ENCODE measurements at places on chromosomes 16 and 17.
A peak's percentile ranks its signal among the peaks of the same experiment; 100 is the strongest.

DNA sequence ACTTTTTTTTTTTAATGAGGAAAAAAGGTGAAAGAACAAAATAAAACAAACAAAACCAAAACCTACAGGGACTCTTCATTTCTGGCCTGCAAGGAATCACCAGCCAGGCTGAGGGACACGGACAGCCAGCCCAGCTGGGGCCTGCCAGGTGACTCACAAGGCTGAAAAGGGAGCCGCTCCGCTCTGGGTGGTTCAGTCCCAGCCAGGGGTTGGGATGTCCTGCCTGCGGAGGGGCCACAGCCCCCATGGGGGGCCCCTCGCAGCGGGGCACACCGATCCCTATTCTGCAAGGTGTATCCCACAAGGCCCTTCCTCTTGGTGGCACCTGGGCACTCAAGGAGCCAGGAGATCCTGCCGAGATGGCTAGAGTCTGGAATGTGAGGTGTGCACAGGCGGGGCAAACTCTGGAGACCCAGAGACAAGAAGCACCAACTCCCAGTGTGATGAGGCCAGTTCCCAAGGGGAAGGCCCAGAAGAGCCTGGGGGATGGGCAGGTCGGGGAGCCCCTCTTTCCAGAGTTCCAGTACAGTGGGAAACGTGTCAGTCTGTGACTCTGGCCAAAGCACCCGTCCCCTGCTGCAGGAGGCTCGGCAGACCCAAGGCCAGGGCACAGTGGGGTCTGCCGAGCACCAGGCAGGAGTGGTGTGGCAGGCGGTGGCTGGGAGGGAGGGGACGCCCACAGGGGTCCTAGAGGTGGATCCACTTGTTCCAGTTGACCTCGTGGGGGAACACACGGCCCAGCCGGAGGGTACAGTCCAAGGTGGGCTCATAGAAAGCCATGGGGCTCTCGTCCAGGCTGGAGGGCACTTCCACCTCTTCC is 58.9 kb downstream of the IL21R start:
- DNase-seq, result no peak

DNA sequence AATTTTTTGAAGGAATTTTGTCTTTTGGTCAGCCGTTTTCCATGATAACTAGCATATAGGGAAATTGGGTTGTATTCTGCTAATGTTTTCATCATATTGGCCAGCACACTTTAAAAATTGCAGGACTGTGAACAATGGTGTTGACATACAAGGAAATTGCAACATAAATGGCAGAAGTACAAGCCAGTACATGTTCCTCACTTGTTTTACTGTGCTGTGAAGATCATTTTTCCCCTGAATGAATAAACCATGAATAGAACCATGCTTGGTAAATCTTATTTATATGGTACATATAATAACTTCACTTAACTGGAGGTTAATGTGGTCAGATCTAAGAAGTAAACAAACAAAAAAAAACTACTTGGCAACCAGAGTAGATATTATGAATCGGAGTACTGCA is 22.8 kb downstream of the OMG start:
- DNase-seq, result no peak

DNA sequence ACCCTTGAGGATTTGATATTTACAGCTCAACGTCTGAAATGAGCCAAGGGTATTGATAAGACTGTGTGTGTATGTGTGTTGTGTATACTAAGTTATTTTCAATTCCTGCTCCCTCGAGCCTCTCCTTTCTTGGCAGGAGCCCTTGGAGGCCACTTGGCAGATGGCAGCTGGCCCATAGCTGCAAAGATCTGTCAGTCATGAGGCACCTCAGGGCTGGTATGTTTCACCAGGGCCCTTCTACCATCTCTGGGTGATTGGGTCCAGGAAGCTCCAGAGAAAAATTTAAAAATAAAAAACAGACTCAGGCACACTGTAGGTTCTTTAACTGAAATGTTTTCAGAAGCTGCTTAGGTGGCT is 355.7 kb downstream of the HAPSTR1 start:
- no peak for DNase-seq

GRCh38 chr16:50282955-50283631 is 16.7 kb downstream of the ADCY7 start:
- DNase-seq, result no peak

- DNase-seq, result no peak
Observed at GRCh38 chr16:56349086-56349415, 76.3 kb downstream of the AMFR start.

GRCh38 chr17:29557739-29558116 is 9.1 kb downstream of the ABHD15 start:
- DNase-seq, result no peak

- DNase-seq, result no peak
Observed at GRCh38 chr17:29205047-29205446, 24.8 kb upstream of the MYO18A start.

DNA sequence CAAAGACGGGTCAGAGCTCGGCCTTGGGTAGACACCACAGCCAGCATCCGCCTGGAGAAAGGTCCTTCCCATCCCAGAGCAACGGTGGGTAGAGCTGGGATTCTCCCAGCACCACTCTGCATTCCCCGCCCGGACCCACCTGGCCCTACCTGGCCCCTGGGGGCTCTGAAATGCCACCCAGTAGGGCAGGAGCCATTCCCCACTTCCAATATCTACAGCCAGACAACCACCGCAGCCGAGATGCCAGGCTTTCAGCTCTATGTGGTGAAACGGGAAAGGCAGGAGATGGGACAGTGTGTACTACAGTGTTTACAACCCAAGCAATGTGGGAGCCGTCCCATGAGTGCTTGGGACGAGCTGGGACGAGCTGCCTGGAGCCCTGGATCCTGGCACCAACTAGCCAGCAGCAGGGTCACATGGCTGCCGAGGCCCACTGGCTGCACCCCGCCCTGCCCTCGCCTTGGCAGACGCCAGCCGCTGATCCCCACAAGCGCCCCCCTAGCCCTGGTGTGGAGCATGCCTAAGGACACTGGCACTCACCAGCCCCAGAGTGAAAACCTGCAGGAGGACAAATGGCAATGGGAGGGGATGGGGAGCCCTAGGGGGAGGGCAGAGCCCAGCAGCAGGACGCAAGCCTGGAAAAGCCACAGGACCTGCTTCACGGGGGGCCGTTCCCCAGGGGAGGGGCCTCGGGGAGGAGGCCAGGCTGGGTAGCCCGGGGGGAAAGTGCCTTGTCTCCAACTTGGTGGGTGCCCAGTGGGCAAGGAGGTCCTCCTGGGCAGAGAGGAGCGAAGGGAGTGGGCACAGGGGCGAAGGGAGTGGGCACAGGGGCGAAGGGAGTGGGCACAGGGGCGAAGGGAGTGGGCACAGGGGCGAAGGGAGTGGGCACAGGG is 13.5 kb downstream of the TMC6 start:
- no peak for DNase-seq

DNA sequence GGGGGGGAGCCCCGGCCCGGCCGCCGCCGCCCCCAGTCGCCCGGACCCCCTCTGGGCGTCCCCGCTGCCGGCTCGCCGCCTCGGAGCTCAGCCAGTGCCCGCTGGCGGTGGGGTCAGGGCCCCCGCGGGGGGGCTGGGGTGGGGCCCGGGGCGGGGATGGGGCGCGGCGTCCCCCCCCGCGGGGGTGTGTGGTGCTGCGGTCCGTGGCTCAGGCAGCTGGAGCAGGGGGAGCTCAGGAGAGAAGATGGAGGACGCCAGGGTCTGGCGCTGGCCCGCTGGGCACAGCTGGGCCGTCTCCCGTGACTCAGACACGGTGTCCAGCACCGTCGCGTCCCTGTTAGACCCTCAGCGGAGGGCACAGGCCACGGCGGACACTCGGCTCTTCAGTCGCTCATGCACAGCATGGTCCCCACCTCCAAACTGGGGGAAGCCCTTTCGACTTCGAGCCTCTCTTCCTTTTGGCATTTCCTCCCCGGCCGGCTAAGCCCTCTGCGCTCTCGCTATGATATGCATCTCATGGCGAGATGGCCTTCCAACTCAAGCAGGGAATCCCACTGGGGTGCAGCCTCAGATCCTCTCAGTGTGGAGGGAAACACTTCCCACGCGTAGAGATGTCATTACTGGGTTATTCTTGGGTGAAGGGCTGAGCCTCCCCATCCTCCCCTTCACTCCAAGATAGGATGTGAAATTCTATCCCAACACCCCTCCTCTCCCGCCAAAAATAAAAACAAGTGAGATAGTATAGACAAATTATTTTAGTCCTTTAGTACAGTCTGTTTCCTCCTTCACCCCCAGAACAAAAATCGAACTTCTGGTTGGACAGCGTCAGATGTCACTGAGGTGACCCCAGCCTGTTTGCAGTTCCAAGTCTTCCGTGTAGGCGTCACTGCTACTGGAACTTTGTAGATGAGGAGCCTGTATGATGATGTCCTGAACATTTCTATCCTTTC is 522 bp upstream of the VEZF1 start:
- peak; percentile 77 for DNase-seq

DNA sequence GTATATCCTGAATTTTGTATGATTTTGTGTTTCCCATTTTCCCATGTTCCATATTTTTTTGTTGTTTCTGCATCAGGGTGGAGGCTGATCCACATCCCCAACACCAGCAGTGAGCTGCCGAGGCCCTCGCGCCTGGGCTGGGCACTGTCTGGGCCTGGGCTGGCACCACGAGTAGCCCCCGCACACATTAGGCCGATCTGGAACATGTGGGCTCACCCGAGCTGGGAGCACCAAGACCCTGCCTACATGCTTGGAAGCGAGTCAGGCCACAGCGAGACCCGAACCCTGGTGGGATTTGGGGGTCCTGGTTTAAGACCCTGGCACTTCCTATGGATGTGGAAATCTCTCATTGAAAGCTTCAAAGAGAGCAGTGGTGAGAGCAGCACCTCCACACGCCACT is 8.5 kb downstream of the KCTD5 start:
- DNase-seq, result no peak

DNA sequence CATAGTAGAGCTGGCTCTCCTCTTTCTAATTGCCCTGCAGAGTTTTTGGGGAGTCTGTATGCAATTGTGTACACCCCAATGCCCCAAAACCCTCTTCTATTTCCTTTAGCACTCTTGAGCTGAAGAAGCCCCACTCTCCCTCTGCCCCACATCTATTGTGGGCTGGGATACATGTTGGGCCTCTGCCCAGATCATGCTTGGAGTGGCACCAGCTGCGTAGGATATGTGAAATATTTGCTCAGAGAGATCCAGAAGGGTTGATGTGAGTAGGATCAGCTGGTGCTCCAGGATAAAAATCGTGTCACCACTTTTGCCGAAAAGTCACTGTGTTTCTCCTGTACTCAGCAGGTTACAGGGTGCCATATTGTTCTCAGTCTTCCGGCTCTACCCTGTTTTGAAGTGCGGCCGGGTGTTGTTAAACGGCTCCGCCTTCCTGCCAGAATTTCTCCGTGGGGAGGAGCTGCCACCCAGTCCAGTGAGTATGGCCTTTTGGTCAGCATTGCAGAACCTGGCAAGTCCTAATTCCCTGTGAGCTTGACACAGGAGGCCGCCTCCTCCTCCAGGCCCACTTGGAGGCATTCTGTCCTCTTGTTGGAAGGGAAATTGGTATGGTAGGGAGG is 664.5 kb downstream of the WWOX start:
- DNase-seq, result peak; percentile 80

GRCh38 chr16:88635671-88636319 is 2.6 kb upstream of the IL17C start:
- DNase-seq, result no peak

DNA sequence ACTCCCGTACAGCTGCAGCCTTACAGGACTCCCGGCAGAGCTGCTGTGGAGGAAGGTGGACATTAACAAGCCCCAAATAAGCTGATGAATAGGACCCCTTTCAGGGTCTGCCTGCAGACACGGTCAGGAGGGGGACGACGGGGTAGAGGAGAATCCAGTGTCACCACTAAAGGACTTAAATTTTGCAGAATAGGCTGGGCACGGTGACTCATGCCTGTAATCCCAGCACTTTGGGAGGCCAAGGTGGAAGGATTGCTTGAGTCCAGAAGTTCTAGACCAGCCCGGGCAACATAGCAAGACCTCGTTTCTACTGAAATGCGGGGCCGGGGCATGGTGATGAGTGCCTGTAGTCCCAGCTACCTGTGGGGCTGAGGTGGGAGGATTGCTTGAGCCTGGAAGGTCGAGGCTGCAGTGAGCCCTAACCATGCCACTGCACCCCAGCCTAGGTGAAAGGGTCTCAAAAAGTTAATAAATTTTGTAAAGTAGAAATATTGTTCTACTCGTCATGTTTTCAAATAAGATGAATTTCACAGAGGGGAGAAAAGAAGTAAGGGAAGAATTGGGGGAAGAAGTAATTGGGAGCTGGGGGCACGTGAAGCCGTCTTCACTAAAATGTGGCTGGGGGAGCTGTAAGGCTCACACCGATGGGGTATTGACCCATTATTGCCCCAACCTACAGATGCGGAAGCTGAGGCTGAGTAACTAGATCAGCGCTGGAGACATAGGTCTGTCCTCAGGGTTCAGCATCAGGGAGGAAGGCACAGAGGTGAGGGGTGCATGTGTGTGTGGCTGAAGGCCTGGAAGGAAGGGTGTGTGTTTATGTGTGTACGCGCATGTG is 4.7 kb downstream of the LITAFD start:
- no peak for DNase-seq

- DNase-seq, result no peak
Observed at GRCh38 chr17:16327018-16327417, 26.3 kb downstream of the CENPV start.

GRCh38 chr16:25264597-25264996 is 7.0 kb upstream of the ZKSCAN2 start:
- DNase-seq, result no peak

- DNase-seq, result peak; percentile 31
Observed at GRCh38 chr17:40399185-40399584, 18.5 kb downstream of the TOP2A start.

DNA sequence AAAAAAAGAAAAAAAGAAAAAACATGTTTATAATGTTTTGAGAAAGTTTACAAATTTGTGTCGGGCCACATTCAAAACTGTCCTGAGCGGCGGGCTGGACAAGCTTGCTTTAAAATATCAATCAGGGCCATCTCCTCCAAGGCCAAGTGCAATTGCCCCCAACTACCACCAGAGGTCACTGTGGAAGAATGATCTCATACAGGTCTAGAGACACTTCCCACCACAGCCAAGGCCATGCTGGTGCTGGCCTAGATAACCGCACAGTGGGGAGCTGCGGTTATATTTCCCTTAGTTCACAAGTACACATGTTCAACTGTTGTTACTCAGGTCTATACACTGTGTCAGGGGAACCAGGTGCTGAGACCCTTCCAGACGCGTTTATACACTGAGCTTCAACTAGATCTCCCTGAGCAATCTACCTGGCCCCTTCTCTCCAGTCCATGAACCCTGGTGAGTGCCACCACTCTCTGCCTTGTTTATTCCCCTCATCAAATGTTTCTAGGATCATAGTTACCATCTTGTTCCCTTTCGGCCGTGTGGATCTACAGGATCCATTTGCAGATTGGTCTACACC is 83.8 kb upstream of the CCL2 start:
- DNase-seq, result peak; percentile 13

DNA sequence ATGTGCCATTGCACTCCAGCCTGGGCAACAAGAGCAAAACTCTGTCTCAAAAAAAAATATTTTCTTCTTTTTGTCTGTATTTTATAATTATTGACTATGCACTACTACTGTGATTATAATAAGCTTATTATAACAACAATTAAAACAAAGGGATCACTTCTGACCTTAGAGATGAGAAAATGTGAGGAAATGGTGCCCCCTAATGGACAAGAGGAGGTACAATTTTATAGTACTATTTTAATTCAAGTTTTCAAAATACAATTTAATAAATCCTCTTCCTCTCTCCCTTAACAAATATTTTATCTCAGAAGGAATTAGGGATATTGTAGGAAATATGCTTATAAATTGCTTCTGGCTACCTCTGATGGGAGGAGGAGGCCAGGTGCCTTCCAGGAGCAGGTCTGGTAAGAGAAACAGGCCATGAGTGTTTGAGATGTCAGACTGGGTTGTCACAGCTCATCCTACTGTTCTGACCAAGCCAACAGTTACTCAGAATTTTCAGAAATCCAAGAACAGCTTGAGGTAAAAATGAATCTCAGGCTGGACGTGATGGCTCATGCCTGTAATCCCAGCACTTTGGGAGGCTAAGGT is 14.0 kb downstream of the VPS53 start:
- peak; percentile 11 for DNase-seq

All from NCI-H1092 treated with DMSO at 0.1 percent for 48 hours (cell line).